ENCODE measurements at places on chromosomes 2 and 18.

DNA sequence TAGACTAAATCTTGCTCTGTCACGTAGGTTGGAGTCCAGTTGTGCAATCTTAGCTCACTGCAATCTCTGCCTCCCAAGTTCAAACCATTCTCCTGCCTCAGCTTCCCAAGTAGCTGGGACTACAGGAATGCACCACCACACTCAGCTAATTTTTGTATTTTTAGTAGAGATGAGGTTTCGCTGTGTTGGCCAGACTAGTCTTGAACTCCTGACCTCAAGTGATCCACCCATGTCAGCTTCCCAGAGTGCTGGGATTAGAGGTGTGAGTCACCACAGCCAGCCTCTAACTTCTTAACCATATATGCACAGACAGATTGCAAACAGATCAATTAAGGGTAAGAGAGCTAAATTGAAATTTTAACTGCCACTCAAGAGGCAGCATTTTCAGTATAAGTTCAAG is 22.1 kb upstream of the CNGA3 start:
- no peak for DNase-seq

- DNase-seq = no peak
These were observed 6.3 kb downstream of the COBLL1 start for GRCh38 chr2:164835302-164835701.

DNA sequence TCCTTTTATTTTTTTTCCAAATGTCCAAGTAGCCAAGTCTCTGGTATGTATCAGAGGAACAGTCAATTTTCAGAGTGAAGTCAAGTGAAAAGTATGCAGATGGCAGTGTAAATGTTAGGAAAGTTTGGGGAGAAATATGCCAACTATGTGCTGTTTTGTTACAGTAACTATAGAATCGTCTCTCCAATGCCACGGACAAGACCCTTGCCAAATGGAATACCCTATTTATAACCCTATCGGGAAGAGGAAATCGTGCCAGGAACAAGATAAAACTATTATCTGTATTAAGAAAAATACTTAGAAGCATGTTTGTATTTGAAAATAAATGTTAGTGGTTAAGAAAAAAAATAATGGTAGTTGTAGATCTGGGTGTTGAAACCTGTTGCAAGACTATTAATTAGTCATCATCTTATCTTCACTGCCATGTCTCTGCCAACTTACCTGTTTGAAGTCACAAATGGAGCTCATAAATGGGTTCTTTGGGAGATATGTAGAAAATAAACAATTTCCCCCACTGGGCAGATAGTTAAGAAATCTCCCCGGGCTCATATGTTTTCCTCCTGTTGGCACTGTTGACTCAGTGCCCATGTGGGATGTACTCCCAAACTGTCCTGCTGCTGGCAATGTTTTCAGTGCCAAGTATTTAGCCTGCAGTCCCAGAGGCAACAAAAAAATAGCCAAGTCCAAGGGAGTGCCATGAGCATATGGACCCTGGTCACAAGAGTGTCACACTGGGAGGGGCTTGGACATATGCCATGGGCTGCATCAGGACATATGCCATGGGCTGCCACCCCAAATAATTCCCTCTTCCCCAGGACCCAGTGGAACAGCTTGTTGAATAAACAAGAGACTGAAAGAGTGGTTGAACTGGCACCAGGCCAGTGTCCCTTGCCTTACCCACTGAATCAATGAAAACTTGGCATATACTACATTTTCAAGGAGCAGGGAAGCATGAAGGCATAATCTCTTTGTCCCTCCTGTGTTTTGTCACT is 366.9 kb downstream of the OSR1 start:
- DNase-seq = no peak

GRCh38 chr2:203808046-203808750 is 59.4 kb upstream of the CTLA4 start:
- DNase-seq = no peak

DNA sequence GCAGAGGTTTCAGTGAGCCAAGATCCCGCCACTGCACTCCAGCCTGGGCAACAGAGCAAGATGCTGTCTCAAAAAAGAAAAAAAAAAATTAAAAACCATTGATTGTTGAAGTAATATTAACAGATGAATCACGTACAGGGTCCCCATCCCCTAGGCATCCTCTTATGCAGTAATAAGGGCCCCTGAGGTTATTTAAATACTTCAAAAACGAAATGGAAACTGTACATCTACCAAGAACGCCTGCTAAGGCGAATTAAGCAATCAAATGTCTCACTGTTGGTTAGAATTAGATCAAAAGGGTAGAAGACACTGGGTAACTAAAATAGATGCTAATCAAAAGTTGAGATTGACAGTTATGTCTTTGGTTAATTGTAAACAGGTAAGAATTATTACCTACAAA is 7.5 kb downstream of the TRABD2A start:
- no peak for DNase-seq

GRCh38 chr2:42102024-42102590 is 54.3 kb downstream of the PKDCC start:
- peak; percentile 95 for DNase-seq

- peak; percentile 83 for DNase-seq
These were observed at the start of gene RAB12 for GRCh38 chr18:8608795-8609658. Gene RAB12 (plus strand): TSS chr18:8609437. CDS start chr18:8609440, 3 bp downstream.

DNA sequence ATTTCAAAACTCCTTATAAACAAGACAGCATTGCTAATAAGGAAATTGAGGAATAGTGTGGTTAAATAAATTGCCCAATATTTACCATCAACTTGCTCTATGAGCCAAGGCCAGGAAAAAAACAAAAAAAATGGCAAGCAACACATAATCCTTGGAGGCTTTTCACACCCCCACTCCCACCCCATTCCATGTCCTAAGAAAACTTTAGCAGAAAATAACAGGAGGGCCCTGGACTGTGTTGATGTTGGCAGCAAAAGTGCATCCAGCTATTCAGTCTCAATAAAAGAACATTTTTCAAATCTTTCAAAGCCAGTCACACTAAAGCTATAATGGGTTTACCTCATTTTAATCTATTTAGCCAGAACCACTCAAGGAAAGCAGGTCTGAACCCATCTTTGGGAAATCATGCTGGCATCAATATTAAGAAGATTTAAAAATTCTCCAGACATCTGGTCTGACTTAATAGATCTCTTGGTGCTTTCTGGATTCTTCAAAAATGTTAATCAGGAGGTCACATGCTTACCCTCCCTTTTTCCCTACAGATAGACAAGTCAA is 34.6 kb upstream of the STK17B start:
- no peak for DNase-seq

- DNase-seq = no peak
These were observed 174.6 kb downstream of the HAUS1 start for GRCh38 chr18:46278481-46279465.

- no peak for DNase-seq
These were observed 1809.0 kb downstream of the SUCLG1 start for GRCh38 chr2:82650038-82650437.

DNA sequence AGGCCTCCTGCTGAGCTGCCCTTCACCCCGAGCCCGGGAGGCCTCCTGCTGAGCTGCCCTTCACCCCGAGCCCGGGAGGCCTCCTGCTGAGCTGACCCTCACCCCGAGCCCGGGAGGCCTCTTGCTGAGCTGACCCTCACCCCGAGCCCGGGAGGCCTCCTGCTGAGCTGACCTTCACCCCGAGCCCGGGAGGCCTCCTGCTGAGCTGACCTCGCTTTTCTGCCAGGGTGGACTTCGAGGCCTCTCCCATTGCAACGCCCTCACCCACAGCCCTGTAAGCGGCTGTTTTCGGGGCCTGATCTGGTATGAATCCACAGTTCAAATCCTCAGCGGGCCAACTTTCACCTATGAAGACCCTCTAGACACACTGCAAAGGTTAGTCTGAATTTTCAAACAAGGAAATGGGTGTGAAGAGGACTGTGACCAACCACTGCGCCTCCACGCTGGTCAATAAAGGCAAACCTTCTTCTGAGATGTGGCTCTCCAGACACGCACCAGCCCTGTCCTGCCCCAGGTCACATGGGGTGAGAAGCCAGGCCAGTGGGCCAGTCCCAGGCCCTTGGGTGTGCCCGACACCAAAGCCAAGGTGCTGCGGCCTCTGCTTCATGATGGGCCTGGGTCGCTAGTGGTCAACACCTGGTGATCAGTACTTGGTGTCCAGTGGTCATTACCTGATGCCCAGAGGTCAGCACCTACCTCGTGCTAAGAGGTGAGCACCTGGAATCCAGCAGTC is 225.1 kb upstream of the SALL3 start:
- DNase-seq = no peak

DNA sequence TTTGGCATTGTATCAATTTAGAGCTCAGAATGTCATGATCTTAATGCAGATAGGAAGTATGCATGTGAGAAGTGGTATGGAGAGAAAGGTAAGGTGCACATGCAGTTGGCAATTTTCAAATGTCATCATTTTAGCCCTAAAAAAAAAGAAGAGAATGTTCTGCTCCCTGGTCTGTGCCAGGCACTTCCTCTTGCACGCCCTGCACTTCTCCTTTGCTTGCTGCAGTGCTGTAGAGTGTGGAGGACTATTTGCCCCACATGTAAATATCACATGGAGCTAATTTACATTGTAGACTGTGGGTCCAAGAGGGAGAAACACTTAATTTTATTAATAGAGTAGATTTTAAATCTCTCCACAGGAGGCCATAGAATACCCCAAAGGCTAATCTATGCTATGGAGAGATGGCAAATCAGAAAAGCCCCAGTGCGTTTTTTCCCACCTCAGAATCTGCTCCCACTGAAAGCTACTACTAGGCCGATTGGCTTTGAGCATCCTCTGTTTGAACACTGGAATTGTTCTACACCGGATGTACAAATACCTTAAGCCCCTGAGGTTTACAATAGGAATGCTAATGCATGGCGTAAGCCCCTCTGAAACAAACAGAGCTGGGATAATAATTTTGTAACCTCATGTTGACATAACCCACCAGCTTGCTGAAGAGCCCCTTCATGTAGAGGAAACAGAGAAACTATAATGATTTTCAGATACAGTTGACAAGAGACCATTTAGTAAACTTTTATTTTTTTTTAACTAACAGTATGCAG is 137.2 kb upstream of the KLHL14 start:
- no peak for DNase-seq

GRCh38 chr2:191298306-191298705 is 53.1 kb downstream of the MYO1B start:
- no peak for DNase-seq

- no peak for DNase-seq
These were observed 36.2 kb downstream of the ASB1 start for GRCh38 chr2:238462782-238463396.

- no peak for DNase-seq
These were observed 117.6 kb upstream of the STK17B start for GRCh38 chr2:196289000-196289399.

DNA sequence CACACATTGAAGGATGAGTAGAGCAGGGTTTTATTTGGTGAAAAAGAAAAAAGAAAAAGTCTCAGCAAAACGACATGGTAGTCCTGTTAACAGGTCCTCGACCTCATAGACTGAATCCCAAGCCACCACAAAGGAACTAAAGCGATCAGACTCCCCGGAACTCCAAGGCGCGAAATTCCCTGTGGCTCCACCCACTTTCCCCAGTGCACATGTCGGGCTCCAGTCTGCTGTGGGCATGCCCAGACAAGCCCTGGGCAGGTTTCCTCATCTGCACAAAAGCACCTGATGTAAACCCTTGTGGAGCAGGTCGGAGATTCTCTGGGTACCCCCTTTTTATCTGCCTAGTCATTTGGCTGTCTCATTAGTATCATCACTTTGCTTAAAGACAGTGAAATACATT is 170.7 kb upstream of the FSIP2 start:
- no peak for DNase-seq

- no peak for DNase-seq
These were observed 108.1 kb downstream of the NUP35 start for GRCh38 chr2:183232161-183232865.

GRCh38 chr18:2932247-2933181 is 80.4 kb downstream of the LPIN2 start:
- DNase-seq = no peak

DNA sequence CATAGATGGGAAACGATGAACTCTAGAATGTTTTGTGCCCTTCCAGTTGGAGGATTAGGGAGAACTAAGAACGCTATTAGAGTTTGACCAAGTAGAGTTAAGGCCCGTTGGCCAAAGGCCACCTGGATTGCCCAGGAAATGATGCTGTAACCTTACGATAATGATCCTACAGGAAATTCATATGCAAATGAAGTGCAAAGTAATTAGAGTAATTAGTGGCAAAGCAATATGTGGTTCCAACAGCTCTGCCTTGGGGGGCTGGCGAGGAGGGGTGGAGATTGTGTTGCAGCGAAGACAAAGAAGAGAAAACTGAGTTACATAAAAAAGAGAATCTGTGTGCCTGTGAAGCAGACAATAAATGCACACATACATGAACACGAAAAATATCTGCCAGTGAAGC is 61.5 kb upstream of the BOD1L2 start:
- no peak for DNase-seq

GRCh38 chr2:13021470-13021957 is 304.8 kb downstream of the TRIB2 start:
- no peak for DNase-seq

GRCh38 chr2:171447675-171448074 is 13.6 kb downstream of the DCAF17 start:
- DNase-seq = no peak

GRCh38 chr18:71237641-71238040 is 948.8 kb downstream of the SOCS6 start:
- no peak for DNase-seq
